ENCODE measurements at places on chromosomes 4 and X.

DNA sequence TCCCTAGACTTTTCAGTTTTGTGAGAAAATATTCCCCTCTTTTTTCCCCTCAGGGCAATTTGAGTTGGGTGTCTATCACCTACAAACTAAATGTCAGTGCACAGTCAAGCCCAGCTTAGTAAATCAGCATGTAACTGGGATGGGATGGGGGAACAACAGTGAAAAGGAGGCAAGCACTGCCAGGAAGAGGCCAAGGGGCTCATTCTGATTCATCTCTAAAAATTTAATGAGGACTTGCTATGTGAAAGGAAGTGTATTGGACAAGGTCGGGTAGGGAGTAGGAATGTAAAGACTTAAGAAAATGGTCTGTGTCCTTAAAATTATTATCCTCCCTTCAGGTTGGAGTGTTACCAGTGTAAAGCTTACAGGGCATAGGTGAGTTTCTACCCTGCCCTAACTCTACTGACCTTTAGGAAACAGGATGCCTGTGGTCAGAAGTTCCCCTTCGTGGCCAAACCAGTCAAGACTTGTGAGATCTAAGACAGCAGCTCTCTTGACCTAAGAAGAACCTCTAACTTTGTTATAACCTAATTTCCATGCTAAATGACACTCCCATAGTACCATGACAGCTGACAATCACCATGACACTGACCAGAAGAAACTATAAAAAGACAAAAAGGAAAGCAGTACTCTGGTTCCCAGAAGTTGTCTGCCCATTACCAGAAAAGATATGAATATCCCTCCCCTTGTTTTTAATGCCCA is 194.4 kb upstream of the LDB2 start:
- DNase-seq: no peak

DNA sequence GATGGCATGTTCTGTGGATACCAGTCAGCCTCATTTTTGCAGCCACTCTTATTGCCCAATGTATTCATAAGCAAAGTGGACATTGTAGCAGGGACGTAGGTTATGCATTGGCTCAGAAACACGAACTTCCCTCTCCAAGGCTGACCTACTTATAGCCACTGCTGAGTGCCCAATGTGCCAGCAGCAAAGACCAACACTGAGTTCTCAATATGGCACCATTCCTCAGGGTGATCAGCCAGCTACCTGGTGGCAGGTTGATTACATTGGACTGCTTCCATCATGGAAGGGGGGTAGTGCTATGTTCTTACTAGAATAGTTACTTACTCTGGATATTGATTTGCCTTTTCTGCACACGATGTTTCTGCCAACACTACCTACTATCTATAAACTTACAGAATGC is 306.9 kb downstream of the KCNIP4 start:
- DNase-seq: no peak

- DNase-seq: no peak
These were observed 1395.3 kb downstream of the RAPGEF2 start for GRCh38 chr4:160498211-160498610.

GRCh38 chr4:175656649-175657048 is 155.4 kb downstream of the GPM6A start:
- DNase-seq: no peak

DNA sequence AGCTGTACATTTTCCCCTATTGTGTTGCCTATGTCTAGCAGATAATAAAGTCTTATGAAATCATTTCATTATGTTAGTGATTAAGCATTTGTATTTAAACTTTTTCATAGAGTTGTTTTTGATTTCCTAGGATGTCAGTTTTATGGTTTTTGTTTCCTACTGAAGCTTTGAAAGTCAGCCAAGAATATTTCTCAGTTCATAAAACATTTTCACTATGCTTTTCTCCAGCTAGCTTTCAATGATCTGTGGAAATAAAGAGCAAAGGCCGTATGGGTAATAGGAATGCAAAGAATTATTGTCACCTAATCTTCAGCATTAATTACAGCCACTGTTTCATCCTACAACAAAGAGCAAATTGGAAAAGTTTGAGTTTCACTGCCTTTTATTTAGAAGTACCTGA is 145.7 kb upstream of the NUDT6 start:
- no peak for DNase-seq

DNA sequence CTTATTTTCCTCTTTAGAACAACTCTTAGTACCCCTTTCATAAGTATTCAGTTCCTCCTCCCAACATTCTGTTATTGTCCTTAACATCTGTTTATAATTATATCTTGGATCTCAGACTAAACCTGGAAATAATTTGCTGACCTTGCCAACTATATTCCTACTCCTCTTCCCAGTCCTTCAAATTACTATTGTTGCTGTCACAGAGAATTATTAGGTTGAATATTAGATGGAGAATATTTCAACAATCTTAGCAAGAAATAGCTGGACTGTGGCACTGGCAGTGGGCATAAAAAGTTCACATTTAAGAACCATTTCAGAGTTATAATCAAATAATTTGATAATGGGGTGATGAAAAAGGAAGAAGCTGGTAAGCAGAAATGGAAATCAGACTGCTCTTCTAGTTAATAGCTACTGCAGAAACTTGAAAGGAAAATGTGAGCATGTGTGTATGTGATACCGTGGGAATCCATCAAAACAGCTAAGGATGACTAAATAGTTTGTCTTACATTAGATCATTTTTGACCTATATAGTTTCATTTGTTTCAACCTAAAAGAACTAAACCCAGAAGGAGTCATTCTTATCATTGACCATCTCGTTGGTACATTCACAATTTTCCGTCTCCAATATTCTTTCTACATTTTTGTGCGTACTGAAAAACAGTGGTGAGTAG is 43.3 kb upstream of the PRDM8 start:
- no peak for DNase-seq

DNA sequence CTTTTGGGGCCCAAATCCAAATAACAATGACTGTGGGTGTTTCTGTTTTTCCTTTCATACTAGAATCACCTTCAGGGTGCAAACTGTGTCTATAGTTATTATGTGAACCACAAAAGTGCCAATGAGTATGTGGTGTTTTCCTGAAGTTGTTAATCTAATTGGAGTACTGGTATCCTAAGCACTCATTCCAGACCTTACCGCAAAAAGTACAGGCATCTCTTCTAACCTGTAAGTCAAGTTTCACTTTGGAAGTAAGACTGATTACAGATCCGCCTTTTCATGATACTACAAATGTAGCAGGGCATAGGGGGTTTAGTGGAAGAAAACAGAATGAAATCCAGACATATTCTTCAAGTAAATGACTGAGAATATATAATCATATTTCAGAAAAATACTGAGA is 16.1 kb downstream of the COQ2 start:
- no peak for DNase-seq

DNA sequence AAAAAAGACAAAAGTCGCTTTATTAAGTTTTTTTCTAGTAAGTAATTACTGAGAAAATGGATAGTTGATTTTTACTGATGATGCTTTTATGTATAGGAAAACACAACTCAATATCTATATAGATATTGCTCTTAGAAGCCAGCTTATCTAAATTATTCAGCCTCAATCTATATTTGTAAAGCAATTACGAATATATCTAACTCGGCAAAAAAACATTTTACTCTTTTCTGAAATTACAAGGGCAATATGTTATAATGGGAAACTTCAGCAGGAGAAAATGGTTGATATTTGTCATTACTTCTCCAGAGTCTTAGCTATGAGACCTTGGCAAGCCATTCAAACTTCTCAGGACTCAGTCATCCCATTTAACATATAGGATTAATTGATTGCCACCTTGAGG is 228.5 kb downstream of the SLC7A11 start:
- DNase-seq: no peak

- DNase-seq: no peak
These were observed 73.7 kb downstream of the GATB start for GRCh38 chr4:151687021-151687640.

- DNase-seq: no peak
These were observed 66.7 kb upstream of the PGRMC2 start for GRCh38 chr4:128354205-128354821.

DNA sequence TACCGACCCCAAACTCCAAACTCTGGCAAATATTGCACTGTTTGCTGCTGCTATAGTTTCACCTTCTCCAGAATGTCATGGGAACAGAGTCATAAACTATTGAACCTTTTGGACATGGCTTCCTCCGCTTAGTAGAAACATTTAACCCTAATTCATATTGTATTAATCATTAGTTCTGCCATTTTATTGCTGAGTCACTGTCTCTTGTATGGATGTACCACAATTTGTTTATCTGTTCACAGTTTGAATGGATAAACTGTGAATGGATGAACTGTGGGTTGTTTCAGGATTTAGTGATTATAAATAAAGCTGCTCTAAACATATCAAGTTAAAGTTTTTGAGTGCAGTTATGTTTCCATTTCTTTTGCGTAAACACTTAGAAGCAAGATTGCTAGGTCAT is 10.1 kb downstream of the ANXA10 start:
- DNase-seq: no peak

DNA sequence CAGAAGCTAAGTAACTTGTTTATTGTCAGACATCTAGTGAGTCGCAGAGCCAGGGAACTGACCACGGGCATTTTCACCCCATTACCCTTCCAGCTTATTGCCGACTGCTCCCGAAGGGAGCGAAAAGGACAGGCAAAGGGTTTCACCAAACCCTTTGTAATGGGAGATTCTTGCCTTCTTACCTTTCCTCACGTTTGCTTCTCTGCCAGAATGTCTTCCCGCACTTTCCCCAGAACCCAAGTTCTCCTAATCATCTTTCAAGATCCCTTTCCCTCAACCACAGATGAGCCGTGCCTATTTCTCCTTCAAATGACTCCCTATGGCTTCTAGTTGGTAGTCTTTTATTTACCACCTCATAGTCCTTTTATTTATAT is 520 bp upstream of the SRP72 start:
- no peak for DNase-seq

GRCh38 chr4:175435381-175435783 is 376.7 kb downstream of the GPM6A start:
- peak; percentile 89 for DNase-seq

- DNase-seq: no peak
These were observed 127.4 kb downstream of the FAM53A start for GRCh38 chr4:1556541-1557220.

DNA sequence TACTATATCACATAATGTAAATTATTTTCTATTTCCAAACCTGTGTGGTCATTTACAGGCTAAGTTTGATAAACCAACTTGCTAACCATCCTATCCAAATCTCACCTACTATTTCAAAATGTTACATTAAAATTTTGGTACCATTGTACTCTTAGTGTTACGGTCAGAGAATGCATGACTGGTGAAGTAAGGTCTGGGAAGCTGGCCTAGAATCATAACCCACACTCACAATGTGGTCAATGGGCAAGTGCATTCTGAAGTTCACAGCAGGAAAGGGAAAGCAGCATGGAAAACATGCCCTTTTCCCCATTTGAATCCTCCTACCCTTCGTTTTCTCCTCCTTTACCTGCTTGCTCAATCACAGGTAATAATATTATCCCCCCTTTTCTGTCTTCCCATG is 54.4 kb downstream of the PPP3CA start:
- DNase-seq: no peak

- no peak for DNase-seq
These were observed 170.2 kb downstream of the AR start for GRCh38 chrX:67714004-67714403.

DNA sequence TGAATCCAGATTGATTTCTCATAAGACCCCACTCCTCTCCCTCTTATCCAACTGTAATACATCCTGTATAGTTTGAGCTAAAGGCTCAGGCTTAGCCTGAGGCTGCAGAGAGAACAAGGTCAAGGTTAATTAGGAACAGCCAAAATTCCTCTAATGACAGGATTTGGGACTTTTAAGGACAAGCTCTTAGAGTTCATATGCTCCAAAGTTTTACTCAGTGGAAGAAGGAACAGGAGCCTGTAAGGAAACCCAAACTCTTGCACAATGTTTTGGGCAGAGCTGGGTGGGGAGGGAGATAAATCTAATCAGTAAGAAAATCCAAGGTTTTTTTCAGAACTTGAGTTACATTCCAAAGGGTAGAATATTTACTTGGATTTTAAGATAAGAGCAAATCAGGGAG is 238.8 kb downstream of the QDPR start:
- DNase-seq: no peak

DNA sequence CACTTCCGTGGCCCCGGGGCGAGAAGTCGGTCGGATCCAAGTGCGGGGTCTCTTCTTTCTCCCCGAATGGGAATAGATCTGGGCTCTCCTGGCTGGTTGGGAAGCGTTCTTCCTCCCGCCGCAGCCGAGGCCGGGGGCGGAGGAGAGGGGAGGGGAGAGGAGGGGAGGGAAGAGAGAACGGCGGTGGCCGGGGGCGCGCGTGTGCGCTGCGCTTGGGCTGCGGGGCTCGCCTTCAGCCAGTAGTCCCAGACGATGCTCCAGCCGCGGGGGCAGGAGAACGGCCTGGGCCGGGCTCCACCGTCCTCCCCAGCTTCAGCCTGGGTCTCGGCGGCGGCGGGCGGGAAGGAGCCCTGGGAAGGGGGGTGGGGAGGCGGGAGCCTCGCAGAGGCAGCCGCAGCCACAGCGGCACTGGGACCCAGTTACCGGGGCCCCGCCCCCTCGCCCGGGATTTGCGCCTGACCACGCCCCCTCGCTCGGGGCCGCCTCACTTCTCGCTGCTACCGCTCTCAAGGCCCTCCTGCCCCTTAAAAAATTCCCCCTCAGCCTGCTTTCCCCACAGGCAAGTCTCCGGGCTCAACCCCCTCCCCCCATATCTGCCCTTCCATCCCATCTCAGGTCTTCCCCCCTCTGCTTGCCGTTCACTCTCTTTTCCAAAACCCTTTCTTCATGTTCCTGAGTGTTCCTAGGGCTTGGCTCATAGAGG is at the start of gene FGD1:
FGD1 (minus strand) TSS at position 421 of the 703 bp plus-strand sequence. CDS start 802 bp downstream, outside the sequence.
- DNase-seq: peak; percentile 37

DNA sequence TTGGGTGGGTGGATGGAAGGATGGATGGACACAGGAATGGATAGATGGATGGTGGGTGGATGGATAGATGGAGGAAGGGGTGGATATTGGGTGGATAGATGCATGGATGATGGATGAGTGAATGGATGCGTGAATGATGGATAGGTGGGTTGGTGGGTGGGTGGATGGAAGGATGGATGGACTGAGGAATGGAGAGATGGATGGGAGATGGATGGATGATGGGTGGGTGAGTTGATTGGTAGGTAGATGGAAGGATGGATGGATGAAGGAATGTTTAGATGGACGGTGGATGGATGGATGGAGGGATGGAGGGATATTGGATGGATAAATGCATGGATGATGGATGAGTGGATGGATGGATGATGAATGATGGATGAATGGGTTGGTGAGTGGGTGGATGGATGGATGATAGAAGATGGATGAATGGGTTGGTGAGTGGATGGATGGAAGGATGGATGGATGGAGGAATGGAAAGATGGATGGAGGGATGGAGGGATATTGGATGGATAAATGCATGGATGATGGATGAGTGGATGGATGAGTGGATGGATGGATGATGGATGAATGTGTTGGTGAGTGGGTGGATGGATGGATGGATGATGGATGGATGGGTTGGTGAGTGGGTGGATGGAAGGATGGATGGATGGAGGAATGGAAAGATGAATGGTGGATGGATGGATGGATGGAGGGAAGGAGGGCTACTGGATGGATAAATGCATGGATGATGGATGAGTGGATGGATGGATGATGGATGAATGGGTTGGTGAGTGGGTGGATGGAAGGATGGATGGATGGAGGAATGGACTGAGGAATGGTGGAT is 50.4 kb upstream of the GRPEL1 start:
- no peak for DNase-seq

GRCh38 chrX:34559325-34559724 is 97.8 kb downstream of the TMEM47 start:
- no peak for DNase-seq
